Stimulated activated CD4-positive, alpha-beta T cell treated with anti-CD3 and anti-CD28 coated beads, Interleukin-15, amount 100 ng/mL, for 1 hour (primary cell): ENCODE measurements at places on chromosomes 12 and 14.

GRCh38 chr14:33754261-33754660 is 196.6 kb downstream of the EGLN3 start:
- no peak for DNase-seq

DNA sequence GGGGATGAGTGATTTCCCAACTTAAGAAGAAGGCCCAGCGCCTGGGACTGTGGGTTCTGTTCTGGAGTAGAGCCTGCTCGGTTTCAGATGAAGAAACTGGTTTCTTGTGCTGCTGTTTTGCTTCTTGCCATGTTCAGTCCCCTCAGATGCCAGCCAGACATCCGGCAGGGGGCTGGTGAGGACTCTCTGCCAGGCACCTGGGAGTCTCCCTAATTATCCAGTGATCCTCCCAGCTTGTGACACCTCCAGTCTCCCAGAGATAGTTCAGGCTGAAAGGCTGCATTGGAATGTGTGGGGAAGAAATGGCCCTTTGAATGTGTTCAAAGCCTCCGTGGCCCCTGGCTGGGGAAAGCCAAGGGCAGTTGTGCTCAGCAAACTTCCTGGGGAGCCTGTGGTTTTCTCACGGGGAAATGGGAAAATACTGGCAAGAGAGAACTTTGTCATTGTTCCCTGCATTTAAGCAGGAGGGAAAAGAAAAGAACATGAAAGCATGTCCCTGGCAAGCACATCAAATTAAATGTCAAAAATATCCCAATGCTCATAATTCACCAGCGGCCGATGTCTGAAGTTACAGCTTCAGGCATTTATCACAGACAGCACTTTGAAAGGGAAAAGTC is 8.5 kb upstream of the SERPINA12 start:
- no peak for DNase-seq

DNA sequence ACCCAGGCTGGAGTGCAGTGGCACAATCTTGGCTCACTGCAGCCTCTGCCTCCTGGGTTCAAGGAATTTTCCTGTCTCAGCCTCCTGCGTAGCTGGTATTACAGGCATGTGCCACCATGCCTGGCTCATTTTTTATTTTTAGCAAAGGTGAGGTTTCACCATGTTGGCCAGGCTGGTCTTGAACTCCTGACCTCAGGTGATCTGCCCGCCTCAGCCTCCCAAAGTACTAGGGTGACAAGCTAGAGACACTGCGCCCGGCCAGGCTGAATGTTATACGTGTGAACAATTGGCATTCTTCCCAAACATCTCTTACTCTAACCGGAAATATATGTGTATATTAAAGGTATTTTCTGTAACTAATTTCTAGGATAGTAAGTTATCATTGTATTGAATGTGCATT is 13.2 kb upstream of the LIMA1 start:
- no peak for DNase-seq

DNA sequence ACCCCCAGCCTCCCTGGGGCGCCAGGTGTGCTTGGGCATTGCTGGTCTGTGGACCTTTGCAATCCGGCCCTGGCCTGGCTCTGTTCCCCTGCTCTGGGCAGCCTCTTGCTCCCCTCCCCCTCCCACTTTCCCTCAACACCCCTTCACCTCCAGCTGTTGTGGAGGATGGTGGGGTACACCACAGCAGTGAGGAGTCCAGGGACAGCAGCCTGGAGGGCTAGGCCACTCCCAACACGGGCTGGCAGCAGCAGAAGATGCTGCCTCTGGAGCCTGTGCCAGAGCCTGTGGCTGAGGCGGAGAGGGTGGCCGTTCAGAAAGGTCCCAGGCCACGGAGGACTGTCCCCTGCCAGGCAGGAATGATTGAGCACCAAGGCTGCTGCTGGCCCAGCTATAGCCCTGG is 7.6 kb downstream of the ZBTB42 start:
- DNase-seq: no peak

DNA sequence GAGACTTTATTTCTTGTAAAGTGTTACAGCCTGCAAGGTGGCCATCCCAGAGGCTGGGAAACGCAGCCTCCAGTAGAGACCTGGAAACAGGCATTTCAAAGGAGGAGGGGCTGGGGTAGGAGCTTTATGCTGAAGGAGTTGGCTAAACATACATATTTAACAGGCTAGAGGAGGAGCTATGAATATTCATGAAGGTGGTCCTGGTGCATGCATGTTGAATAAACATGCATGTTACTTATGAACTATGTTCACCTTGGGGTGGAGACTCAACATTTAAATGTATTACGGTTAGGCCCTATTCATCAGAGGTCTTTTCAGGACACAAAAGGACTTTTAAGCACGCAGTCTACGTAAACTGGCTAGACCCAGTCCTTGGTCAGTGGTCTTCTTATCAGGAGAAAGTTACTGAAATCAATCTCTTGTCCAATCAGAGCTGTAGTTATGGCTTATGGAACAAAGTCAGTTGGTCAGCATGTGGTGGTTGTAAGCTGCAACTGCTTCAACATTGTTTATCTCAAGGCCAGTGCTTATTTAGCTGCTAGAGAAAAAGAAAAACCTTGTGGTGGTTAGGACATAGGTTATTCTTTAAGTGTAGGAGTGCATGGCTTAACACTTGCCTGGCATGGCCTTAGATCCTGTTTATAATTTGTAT is 11.4 kb upstream of the ARF6 start:
- no peak for DNase-seq

DNA sequence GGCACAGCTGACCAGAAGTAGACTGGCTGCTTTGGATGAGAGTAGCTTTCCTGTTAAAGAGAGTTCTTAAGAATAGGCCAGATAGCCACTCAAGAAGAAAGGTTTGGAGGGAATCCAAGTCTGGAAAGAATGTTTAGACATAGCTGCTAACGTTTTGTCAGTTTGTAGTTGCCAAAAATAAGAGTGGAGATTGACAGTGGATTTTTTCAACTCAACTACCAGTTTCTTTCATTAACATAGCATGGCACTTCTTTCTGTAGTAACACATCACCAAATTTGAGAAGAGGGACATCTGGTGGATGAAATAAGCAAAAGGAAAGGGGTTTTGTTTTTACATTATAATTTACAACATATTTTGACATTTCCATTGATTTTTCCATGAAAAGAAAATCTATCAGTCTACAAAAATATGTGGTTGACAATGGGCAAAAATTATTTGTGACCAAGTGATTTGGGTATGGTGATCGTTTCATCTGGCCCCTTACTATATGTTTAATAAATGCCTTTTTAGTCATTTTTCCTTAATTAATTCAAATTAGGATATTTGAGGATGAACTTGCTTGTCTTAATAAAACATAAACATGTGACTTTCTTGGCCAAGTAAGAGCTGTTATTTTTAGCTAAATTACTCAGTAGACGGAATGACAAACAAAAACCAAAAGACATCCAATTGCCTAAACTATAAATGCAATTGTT is 71.1 kb downstream of the PTPRR start:
- no peak for DNase-seq

DNA sequence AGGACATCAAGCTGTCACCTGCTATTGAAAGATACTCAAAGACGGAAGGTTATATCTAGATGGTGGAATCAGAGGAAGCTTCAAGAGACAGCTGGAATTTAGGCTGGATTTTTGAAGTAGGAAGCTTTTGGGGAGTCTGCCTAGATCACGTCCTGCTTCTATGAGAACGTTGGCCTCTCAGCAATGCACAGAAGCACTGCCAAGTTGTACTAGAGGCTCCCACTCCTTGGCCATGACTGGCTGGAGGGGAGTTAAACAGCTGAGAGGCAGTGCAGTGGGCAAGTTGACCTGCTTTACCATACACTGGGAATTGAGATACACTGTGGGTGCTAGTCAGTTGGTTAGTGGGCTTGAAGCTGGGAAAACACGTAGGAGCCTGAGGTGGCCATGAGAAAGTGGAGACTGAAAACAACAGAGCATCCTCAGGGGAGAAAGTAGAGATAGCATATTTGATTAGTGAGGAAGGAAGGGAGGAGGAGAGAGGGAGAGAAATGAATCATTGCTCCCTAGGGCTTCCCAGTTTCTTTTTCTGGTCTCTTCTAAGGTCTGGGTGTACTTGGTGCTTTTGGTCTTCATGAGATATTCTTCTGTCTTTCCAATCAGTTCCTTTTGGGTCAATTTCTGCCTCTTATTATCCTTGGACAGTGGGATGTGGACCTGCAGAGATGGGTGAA is 110.8 kb downstream of the EMP1 start:
- no peak for DNase-seq

DNA sequence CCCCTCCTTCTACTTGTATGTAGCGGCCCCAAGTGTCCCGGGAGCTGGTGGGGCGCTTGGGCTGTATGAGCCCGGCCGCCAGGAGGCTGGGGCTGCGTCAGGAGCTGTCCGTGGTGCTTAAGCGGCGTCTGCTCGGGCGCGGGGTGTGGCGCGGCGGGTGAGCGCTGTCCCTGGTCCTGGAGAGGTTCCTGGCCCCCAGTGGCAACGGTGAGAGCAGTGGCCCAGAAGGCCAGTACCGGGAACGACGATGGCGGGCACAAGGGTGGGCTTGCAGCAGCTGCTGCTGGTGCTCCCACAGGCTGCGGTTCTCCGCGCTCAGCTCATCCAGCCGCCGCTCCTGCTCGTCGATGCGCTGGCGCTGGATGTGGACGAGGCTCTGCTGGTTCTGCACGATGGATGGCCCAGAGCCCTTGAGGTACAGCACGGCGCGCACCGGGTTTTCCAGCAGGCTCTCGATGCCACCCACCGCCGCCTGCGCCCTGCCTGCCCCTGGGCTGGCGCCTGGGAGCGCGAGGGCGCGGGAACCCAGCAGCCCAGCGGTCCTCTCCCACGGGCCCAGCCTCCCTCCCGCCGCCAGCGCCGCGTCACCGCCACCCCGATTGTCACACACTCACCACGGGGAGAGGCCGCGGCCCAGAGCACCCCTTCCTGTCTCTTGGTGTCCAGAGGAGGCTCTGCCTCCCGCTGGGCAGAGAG is 41.9 kb upstream of the FKBP4 start:
- DNase-seq: peak; percentile 41

- no peak for DNase-seq
These were observed 68.7 kb downstream of the SERPINA3 start for GRCh38 chr14:94680862-94681288.

DNA sequence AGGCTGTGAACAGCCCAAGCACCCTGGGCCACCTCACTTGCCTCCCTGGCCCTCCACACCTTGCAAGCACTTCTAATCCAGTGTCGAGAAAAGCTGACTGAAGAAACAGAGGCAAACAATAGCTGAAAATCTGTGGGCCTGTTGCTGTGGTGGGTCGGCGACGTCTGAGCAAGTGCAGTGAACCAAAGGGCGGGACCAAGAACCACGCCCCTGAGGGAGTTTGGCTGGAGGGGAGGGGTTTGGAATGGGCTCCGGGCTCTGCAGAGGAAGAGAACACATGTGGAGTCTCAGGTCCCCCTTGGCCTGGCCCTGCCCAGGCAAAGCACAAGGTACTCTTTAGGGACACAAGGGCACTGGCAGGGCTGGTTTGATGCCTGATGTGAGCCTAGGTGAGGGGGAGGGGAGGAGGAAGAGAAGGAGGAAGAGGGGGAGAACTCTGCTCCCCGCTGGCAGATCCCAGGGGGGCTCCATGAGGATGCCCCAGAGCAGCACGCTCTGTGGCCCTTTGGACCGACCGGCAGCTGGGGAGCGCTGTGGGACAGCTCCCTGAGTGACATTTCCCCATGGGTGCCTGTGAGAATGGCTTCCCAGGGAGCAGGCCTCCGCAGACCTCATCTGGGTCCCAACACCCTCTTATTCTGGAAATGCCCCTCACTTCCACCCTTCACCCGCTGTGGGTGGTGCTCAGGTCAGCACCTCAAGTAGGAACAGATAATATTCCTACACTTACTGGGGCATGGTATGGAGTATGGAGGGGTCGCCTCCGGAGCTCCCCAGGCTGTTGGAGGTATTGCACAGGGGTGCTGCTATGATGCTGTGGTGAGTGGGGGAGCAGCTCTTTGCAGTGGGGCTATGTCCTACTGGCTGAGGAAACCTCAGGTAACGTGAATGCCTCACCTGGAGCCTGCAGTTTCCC is 85.5 kb downstream of the CPSF2 start:
- no peak for DNase-seq

GRCh38 chr14:51727526-51727925 is 75.8 kb downstream of the FRMD6 start:
- DNase-seq: no peak

DNA sequence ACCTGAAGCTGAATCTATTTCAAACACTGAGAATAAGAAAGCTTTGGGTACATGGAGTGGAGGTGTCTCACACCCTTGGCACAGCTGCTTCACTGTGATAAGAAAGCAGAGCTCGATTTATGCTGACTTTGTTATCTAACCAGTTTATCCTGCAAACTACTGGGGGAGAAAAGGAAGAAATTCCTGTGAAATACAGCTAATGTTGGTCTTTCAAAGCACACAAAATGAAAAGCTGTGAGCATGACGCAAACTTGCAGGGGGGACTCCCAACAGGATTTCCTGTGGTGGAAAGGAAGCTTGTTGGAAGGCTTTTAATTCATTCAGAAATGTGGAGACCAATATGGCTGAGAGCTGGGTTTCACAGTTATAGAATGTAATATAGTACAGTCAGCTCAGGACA is 53.4 kb downstream of the SRGAP1 start:
- DNase-seq: no peak

- DNase-seq: no peak
These were observed 6.8 kb downstream of the RIN3 start for GRCh38 chr14:92520102-92521057.

DNA sequence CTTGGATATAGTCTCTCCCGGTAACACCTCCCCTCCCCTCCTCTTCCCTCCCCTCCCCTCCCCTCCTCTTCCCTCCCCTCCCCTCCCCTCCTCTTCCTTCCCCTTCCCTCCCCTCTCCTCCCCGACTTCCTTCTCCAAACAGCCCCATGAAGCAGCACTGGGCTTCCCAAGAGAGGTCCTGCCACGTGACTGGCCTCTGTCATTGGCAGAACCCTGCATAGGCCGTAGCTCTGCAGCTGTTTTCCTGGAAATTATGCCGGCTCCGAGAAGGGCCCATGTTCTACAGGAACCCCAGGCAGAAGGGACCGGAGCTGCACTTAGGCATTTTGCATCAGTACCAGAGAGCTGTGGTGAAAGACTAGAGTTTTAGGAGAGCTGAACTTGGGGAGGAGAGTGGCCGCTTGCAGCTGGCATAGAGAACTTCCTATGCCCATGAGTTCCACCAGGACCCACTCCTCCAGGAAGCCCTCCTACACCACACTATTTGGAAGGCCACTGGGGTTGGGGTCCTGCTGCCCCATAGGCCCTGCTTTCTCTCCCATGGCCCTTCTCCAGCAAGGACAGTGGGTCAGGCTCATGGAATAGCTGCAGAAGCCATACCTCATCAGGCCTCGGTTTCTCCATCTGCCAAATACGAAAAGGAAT is 5.1 kb upstream of the TNFAIP2 start:
- no peak for DNase-seq

DNA sequence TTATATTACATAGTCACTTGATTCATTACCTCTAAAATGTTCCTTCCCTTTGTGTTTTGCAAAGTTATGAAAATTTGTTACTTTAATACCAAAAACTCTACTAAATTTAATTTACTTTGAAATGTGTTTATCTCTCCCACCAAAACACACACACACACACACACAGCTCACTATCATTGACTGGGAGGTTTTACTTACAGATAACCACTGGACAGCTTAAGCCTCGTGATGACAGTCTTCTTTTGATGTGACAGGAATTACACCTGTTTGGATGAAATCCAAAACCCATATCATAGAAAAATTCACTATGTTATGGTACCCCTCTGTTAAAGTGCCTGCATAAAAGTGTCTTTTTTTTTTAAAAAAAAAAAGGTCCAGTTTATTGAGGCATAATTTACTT is 15.6 kb downstream of the BBS10 start:
- no peak for DNase-seq
